ENCODE measurements at places on chromosomes 5 and 9. TPM values are rescaled to one million over a fixed set of nuclear protein-coding genes. Genes with fewer than 3 reads are reported as not detected.

The TTC23L gene
- 0.48 TPM for total RNA-seq

The VDAC1 gene
- 402 TPM for total RNA-seq

The AQP7 gene
- total RNA-seq = 0.95 TPM

The CYLC2 gene
- total RNA-seq = not detected

The HRH2 gene
- total RNA-seq = 0.46 TPM

The DNAH5 gene
- total RNA-seq = 2.3 TPM

The SPEF2 gene
- 2.1 TPM for total RNA-seq

The IFNA13 gene
- not detected for total RNA-seq

The MRPS27 gene
- 56.1 TPM for total RNA-seq

The ADAM19 gene
- total RNA-seq = 13.7 TPM

The GABRA6 gene
- not detected for total RNA-seq
